ENCODE measurements at places on chromosomes 4 and X.

- DNase-seq, result no peak
Observed at GRCh38 chr4:65393078-65393477, 277.2 kb downstream of the EPHA5 start.

DNA sequence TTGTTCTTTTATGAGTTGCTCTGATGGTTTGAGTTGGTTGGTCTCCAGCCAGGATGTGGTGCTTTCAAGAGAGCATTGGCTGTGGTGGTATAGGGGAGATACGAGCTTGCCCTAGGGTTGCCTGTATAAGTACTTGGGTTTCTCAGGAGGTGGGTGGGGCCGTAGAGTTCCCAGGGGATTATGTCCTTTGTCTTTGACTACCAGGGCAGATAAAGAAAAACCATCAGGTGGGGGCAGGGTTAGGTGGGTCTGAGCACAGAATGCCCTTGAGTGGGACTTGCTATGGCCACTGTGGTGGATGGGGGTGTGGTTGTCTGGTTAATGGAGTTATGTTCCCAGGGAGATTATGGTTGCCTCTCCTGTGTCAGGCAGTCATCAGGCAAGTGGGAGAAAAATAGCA lies 247.9 kb upstream of the HAND2 start:
- no peak for DNase-seq

DNA sequence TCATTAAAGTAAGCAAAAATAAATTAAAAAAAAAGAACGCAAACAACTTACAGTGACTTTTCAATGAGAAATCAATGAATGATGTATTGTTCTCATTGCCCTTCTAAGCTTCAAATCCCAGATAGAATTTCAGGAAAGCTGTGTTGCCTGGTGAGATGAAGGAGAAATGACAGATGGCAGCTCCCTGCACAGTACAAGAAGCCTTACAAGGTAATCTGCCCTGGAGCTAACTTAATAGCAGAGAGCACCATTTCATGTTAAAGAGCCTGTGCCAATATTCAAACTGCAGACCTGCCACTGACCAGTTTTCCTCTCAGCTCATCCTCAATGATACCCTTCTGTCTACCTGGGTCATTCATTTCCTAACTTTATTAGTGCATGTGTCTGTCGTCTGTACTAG lies 54.0 kb downstream of the GC start:
- DNase-seq, result no peak

- no peak for DNase-seq
Observed at GRCh38 chr4:175066923-175067627, 148.9 kb downstream of the ADAM29 start.

- no peak for DNase-seq
Observed at GRCh38 chr4:184265546-184266351, 48.1 kb upstream of the ENPP6 start.

GRCh38 chr4:793093-793861 lies 32.7 kb downstream of the CPLX1 start:
- DNase-seq, result no peak

- no peak for DNase-seq
Observed at GRCh38 chrX:55142919-55143310, 54.1 kb downstream of the PAGE2 start.

DNA sequence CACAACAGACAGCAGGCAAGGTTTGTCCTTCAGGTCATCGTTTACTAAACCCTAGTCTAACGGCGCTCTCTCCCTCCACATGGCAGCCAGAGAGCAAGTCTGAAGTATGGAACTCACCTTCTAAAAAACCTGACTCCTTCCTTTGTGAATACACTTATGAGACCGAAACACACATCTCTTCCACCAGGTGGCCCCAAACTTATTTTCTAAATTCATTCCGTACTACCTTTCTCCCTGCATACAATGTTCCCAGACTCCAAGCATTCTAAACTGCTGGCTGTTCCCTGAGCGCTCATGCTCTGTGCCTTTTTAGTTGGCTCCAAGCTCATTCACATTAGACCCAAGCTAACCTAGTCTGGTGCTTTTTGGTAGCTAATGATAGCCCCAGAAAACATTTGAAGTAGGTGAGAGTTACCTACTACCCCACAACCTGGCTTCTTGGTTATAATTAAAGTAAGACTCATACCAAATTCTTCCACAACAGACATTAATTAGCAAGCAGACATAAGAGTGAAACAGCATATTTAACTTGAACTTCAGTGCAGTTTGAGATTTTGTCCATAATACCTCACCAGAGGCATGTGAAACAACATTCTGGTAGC lies 67.6 kb upstream of the DCLK2 start:
- DNase-seq, result peak; percentile 40

DNA sequence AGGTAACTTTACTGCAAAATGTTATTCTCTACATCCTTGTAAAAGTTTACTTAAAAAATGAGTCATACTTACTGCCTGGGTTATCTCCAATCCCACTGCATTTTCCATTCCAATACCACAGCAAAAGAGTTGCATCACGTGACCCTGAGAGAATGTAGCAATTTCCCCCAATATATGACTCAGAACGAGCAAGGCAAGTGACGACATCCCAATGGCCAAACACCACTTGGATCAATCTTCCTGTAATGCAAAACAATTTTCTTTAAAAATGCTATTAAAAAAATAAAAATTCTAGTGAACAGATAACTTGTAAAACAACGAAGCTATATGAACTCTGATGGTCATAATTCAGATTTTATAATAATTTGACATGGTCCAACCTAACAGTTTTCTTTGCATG lies 224.3 kb downstream of the DCLK2 start:
- no peak for DNase-seq

- no peak for DNase-seq
Observed at GRCh38 chr4:81883530-81884450, 412.1 kb upstream of the RASGEF1B start.

DNA sequence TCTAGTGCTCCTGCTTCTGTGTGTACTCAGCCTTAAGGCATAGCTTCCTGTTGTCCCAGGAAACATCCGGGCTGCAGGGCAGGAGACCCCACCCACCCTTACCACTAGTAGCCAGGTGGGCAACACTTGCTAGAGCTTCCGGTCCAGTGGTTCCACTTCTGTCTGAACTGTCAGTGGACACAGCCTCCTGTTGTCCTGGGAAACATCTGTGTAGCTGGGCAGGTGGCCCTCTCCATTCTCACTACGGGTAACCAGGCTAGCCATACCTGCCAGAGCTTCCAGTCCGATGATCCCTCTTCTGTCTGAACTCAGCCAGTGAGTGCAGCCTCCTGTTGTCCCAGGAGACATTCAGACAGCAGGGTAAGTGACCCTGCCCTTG lies 372.2 kb downstream of the INPP4B start:
- DNase-seq, result no peak

Measured in left hindlimb (tissue), 1 donor.